AG10803 (cell line): ENCODE measurements at places on chromosomes 6 and 20.

DNA sequence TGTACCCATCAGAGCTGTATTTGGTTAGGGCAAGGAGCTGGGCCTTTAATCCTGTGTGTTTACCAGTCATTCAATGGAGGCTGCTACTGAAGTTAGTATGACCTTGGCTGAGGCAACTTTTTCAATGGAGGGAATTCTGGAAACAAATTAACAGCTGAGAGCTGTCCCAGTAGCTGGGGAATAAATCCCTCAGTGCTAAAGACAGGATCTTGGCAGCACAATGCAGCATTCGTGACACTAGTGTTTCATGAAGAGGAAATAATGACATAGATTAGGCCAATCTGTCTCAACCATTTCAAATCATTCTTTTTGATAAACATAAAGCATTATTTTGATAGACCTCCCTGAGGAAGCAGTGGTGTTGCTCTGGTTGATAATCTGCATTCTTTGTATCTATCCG lies 42.9 kb downstream of the GRM1 start:
- no peak for DNase-seq

- peak; percentile 88 for DNase-seq
Observed at GRCh38 chr6:111725446-111726112, 119.9 kb upstream of the TRAF3IP2 start.

DNA sequence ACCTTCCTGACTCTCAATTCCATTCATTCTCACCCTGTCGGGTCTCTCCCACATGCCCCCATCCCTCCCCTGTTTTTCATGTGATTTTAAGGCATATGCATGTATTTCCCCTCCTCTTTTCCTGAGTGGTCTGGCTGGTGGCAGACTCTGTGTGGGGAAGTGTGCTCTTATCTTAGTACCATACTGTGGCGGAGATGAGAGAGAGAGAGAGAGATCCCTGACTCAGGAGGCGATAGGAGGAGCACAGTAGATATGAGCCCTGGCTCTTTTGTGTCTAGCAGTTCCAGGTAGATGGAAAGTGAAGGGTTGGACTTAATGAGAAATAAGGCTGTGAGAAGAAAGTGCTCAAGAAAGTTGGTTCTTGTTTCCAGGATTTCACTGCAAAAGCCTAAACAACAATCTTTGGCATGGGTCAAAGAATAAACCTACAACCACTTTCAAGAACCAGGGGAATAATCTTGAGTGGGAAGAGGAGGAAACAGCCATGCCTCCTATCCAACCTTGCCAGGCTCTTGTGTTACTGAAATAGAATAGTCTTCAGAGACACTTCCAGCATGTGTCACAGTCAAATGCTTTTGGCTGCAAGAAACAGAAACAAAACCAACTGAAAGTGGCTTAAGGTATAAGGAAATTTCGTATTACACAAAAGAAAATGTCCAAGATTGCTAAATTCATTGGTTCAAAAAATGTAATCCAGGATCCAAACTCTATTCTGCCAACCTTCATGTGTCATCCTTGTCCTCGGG lies 123.8 kb upstream of the MYLIP start:
- no peak for DNase-seq

DNA sequence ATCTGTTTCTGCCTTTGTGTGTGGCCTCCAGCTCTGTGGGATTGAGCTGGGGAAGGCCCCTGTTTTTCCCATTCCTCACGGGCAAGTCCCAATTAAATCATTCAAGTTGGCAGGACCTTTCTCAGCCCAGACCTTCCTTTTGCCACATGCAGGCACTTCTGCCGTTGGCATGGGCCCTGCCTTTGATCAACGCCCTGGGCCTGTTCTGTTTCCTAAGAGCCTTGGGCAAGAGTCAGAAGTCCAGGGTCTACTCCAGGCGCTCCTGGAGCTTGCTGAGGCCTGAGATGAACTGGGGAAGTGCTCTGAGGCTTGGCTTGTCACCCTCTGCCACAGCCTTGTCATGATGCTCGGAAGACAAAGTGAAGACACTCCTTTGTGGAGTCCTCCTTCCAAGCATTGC lies 7.1 kb downstream of the IP6K3 start:
- DNase-seq, result no peak

- DNase-seq, result peak; percentile 64
Observed at GRCh38 chr6:31441365-31442267, 38.2 kb downstream of the MICA start.
